ENCODE measurements at places on chromosomes 11 and 22.

DNA sequence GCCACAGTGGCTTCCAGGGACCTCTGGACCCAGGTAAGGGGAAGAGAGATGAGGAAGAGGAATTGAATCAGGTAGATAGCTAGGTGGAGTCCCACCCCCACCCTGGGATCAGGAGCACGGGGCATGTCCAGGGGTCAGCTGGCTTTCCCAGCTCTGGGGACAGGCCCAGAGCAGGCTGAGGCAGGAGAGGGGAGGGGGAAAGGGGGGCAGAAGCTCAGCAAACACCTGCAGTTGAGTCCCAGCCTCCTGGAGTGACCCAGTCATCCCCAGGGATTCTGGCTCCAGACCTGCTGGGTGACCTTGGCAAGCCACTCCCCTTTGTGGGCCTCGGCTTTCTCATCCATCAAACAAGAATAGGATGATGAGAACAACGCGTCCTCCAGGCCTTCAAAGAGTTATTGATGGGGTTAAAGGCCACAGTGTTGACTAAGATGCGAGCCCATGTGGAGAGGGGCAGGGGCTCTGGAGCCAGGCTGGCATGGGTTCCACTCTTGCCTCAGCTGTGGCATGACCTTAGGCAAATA lies 16.0 kb downstream of the STARD10 start:
- no peak for DNase-seq

DNA sequence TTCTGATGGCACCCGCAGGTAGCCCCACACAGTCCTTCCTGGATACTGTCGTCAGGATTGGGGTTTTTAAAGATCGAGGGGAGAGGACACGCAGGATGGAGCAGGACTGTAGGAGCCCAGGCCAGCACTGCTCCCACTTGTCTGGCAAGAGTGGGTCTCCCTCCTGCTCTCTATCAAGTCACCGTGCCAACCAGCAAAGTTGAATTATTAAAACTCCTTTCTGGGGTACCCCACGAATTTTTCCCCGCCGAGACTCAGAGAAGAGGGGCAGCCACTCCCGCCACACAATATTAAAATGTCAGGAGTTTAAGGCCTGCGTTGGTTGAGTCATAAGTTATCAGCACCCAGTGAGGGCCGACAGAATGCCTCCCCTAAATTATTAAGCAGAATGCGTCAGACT lies 10.1 kb downstream of the LMO1 start:
- no peak for DNase-seq

- no peak for DNase-seq
Observed at GRCh38 chr11:9132203-9132878, 40.9 kb upstream of the SCUBE2 start.

- DNase-seq: no peak
Observed at GRCh38 chr11:131581046-131581445, 210.6 kb downstream of the NTM start.

Measured in AG04450 (cell line).